Anterior cingulate cortex (tissue), 58 donors: ENCODE measurements at places on chromosomes 16 and 17.

DNA sequence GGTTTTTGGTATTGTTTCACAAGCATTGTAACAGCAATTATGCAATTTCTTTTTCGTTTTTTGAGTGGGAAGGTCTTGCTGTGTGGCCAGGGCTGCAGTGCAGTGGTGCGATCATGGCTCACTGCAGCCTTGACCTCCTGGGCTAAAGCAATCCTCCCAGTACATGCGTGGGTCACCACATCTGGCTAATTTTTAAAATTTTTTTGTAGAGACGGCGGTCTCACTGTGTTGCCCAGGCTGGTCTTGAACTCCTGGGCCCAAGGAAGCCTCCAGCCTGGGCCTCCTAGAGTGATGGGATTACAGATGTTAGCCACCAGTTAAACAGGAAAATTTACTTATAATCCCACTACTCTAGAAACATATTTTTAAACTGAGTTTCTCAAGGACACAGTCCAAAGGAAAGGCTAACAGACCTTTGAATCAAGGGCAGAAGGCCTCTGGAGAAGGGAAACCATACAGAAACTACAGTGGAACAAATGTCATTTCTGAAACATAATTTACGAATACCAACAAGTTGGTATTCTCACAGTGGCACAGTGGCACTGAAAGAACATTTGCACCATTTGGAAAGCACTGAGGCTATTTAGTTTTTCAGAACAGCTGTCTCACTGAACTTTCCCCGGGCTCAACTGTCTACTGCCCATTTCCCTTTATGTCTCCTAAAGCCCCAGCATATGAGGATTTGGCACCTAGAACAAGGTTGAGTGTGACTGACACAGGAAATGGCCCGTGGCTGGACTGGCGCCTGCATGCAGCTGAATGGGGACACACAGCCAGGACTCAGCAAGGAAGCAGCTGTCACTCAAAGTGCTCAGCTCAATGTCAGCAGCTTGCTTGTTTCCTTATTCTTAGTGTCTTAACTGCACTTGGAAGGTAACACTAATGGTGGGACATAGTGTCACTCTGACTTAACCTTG is 2.8 kb upstream of the PRKAR1A start:
- DNase-seq: no peak

DNA sequence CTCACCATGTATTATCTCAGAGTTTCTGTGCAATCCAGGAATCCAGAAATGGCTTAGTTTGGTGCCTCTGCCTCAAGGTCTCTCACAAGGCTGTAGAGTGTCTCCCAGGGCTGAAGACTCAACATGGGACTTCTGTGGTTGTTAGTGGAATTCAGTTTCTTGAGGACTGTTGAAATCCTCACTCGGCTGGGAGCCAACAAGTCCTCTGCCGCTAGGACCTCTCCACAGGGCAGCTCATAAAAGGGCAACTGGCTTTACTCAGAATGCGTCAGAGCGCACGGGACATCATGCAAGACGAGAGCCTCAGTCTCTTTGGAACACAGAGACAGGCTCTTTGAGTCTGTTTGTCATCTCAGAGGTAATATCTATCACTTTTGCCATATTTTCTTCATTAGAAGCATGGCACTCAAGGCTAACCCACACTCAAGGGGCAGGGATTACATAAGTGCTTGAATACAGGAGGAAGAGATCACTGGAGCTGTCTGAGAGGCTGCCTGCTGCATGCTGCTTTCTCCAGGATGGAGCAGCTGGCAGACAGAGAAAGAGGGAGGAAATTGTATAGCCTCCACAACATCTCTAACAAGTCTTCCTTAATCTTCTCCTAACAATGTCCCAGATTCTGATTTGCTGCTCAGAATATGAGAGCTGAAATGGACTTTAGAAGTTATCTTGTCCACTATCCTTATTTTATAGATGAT is 97.5 kb upstream of the ASIC2 start:
- DNase-seq: no peak

- no peak for DNase-seq
These were observed 144.7 kb upstream of the IRX3 start for GRCh38 chr16:54431041-54431996.

DNA sequence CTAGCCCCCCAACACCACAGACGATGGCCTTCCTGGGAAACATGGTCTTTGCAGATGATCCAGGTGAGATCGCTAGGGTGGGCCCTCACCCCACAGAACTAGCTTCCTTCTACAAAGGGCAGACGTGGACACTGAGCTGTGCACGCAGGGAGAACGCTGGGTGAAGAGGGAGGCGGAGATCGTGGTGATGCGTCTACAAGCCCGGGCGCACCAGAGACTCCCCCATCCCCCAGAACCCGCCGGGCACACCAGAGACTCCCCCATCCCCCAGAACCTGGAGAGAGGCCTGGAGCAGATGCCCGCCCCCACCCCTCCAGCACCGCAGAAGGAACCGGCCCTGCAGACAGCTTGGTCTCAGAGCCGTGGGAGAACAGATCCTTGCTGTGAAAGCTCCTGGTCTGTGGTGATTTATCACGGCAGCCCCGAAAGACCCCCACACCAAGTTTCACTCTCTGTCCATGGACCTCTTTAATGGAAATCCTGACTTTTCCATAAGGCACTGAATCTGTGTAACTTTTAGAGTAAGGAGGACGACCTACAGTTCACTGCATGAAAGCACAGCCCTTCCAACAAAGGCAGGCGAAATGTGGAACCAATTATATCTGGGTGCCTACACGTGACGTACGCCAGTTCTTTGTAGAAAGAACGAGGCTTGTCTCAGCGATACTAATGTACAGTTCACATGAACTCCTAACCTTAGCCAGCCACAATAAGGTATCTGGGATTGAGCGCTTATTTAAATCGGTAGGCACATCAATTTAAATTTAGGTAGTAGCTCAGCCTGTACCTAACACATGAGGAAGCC is 88.5 kb downstream of the ANKRD11 start:
- no peak for DNase-seq

DNA sequence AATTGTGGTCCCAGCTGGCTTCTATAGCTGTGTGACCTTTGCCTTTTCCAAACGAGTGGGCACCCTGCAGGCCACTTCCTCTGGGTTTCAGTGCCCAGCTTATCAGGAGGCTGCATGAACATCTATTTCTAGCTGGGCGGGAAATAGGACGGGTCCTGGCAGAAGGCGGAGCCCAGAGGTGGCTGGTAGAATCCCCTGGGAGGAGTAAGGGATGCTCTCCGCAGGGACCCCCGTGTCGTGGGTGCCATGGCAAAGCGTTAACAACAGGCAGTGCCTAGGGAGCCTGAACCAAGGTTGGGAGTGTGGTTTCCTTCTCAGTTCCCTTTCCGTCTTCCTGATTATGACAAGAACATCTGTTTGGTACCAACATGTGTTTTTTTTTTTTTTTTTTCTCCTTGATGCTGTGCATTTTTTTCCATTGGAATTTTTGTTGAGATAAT is 58.2 kb downstream of the PLCG2 start:
- no peak for DNase-seq

DNA sequence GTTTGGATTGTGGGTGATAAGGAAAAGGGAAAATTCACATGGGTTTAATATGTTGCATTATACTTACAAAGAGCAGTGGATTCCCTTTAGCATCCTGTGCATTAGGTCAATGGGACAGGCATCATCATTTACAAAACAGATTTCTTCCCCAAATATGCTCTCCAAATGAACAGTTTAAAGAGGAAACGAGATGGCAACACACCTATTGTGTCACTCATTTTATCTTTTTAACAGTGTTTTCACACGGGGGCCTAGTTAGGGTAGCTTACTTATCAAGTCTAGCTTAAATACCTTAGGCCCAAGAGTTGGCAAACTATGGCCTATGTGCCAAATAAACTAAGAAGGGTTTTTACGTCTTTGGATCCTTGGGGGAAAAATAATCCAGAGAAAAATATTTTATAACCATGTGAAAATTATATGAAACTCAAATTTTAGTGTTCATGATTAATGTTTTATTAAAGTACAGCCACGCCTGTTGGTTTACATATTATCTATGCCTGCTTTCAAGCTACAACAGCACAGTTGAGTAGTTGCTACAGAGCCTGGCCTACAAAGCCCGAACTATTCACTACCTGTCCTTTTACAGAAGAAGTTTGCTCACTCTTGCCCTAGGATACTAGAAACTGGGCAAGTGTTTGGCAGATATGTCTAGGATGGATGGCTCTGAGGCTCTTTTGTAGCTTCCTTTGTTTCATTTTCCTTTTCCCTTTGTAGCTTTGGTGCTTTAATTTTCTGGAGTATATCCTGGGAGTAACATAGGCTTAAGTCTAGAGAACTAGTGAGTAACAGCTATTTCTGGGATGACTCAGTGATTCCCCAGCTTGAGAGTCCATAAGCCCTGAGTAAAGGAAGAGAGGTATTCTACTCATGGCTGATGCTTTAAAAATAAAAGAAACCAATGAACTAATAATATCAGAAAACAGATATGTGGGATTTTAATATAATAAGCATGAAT is 12.4 kb downstream of the NUP93 start:
- no peak for DNase-seq

DNA sequence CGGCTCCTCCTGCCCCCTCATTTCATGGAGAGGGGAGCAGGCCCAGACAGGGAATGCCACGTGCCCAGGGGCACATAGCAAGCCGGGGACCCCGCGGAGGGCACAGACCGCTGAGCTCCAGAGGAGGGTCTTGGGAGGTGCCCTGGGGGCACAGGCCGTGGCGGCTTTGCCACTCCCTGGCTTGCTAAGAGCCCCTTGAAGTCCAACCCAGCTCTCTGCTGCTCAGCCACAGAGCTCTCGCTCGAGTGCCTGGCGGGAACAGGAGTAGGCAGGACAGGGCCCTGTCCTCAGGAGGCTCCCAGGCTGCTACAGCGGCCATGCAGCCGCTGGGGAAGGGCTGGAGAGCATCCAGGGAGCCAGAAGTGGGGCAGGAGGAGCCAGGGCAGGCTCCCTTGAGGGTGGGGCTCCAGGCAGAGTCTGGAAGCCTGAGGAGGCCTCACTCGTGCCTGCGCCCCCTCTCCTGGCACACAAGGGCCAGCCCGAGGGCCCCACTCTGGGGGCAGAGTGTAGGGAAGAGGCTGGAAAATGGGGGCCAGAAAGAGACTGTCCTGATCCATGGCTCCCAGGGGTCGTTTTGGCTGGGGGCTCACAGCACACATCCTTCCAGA is 4.4 kb upstream of the RAB26 start:
- no peak for DNase-seq

DNA sequence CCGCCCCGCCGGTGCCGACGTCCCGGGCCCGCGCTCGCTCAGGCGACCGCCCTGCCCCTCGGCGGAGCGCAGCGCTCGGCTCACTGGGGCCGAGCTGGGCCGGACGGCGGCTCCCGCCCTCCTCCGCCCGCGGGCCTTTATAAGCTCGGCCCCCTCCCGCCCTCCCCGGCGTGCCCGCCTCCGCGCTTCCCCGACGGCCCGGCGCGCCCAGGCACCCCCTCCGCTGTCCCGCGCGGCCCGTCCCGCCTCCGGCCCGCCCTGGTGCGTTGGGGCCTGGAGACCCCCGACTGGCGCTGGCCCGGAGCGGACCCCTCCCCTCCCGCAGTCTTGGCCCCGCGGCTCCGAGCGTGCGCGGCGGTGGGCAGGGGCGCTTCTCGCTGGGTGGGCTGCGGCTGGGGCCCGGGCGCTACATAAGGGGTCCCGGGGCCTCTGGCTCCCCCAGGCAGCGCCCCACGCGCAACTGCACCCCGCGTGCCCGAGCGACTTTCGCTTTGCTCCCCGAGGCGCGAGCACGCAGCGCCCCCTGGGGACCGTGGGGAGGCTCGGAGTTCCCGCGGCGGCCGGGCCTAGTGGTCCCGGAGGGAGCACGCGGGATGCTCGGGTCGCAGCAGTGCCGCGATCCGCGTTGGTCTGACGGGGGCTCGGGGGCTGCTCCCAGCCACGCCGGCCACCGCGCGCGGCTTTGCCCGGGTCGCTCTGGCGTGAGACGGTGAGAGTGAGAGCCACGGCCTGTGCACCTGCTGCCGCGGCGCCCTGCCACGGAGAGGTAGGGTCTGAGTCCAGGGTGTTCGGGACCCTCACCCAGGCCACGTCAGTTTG is at the start of gene PIEZO1:
Gene PIEZO1 (minus strand): TSS at position 115 of the 819 bp plus-strand sequence. CDS start 256 bp downstream, outside the sequence.
- DNase-seq: peak; percentile 50

GRCh38 chr16:89319886-89320781 is 102.6 kb downstream of the ZNF778 start:
- no peak for DNase-seq

GRCh38 chr17:76553178-76553908 is 13.5 kb downstream of the PRCD start:
- DNase-seq: no peak

- DNase-seq: no peak
These were observed 3.7 kb upstream of the ERN1 start for GRCh38 chr17:64133546-64134215.

DNA sequence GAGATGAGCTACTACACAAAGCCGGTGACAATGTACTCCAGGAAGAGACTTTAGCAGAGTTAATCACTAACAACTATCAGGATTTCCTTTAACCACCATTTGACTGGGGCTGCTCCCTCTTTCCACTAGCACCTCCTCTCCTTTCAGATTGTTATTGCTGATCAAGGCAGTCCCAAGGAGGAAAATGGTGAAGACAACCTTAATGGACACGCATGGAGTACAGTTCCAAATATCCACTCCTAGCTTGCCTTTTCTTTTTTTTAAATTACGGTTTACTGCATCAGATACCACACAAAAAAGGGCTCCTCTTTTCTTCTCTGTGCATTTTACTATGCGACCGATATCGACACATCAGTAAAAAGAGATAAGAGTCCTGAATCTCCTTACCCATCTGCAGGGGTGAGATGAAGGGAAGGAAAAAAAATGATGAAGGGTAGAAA is 30.9 kb downstream of the FAM222B start:
- DNase-seq: no peak

- no peak for DNase-seq
These were observed 43.4 kb downstream of the KCNJ12 start for GRCh38 chr17:21419299-21420239.

DNA sequence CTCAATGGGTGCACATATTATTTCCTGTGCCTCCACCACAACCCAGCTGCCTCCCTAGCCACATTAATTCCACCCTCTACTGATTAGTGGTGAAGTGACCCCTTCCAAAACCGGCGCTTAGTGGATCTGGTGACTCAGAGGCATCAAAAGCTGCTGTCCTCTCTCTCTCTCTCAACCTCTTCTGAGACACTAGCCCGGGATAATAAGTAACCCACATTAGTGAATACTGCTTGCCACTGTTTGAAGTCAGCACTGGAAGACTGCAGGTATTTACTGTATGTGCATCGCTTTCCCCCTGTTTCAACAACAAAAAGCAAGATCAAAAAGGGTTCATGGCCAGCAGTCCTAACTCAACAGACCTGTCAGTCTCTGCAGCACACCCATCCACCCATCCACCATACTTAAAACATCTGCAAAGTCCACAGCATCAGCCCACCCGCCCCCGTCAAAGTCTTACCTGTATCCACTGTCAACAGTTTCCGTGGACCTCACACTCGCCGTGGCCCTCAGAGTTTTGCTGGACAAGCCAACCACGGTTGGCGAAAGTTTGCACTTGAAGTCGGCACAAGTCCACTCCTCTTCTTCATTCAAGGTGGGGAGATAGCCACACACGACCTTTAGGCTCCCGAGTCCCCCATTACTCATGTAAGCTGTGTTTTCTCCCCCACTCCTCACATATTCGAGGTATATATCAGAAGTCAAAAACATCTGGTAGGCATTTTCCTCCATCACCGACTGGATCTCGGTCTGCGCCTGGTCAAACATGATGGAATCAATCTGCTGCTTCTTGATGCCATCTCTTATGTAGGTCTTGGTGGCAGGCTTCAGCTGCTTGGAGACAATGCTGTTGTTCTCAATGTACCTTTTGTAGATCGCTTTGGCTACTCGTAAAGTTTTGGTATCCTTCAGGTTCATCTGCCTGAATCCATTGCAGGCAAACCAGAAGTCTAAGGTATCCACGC is 3.8 kb downstream of the AXIN2 start:
- DNase-seq: no peak
